ENCODE measurements at places on chromosomes 5 and 9.

DNA sequence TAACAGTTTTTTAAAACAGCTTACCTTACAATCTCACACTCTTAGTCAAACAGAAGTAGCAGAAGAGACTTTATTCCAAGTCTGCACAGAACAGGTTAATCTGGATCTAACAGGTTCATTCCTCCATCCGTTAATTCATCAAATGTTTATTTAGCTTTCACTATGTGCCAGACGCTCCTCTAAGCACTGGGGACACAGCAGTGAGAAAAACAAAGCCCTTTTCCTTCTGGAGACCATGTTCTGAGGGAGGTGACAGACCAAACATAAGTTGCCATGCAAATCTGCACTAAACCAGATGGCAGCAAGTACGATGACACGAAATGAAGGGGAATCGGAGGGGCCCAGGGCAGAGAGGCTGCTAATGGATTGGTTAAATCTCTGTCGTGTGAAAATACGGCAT, 17.1 kb upstream of the GLIPR2 start:
- DNase-seq = no peak

- no peak for DNase-seq
Measured at GRCh38 chr9:94029932-94030317, 54.3 kb upstream of the PTPDC1 start.

DNA sequence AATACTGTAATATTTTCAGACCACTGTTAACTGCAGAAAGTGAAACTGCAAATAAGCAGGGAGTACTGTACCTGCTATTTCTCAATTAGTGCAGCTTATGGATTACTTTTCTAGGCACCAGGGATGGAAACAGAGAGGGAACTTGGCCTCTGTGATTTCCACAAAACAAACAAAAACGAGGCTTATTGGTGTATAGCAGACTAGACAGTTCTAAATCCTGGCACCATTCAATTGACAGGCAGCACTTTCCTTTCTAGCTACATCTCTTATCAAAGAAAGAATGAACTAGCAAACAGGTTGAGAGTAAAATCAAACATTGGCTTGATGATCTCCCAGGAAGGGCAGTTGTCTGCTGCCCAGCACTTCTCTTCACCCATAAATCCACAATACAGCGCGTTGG, 16.0 kb upstream of the IL33 start:
- DNase-seq = no peak

DNA sequence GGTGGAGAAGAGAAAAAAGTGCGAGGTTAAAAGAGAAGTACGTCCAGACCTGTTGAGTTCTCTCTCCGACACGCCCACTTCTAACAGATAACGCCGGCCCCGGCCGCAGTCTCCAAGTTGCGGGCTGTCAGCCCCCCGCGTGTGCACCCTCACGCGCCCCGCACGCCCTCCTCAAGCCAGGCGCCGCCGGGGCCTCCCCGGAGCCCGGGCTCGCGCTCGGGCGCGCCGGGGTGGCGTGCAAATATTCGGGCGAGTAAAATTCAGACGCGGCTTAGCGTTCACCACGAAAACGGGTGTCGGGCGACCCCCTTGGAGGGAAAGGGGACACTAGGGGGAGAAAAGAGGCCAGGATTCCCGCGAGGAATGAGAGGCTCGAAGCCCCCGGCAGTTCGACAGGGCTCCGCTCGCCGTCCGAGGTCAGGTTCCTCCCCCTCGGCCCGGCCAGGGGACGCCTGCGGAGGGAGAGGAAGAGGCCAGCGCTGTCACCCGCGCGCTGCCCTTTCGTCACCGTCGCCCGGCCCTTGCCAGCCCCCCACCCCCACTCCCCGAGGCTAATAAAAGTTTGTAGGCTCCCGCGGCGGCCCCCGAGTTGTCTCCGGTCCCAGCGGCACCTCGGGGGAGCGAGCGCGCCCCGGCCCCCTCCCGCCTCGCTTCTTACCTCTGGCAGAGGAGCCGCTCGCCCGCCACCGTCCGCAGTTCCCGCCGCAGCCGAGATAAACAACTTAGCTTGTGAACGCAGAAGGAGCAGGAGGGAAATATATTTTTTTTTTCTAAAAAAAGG, 743 bp downstream of the NR3C1 start:
- DNase-seq = peak; percentile 27

GRCh38 chr5:165805756-165806155, 2300.3 kb downstream of the MAT2B start:
- no peak for DNase-seq

GRCh38 chr5:31416547-31416946, 115.3 kb downstream of the DROSHA start:
- DNase-seq = no peak

DNA sequence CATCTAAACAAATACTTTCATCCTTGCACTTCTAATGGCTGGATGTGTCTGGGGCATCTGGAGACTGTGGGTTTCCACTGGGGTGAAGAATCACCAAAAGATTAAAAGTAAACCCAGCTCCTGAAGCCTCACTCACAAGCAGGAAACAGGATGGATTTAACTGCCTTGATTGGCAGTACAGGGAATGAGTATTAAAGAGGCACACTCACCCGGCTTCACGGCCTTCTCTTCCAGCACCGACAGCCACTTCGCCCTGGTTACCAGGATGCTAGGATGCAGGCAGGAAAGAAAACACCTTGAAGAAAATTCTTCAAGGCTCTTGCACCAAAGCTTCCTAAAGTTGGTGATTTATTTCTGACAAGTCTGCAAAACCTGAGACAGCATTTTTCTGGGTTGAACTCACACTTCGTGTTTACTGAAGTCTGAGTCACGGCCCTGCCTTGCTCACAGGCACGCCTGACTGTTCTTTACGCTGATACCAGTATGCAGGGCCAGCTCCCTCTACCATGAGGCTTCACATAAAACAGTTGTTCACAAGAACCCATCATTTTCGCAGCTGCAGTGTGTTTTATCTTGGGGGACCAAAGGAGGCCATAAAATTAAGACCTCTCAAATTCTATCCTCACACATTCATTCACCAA, 56.5 kb upstream of the ZNF354A start:
- DNase-seq = no peak

- DNase-seq = no peak
Measured at GRCh38 chr9:115910959-115911358, 242.6 kb upstream of the PAPPA start.

- no peak for DNase-seq
Measured at GRCh38 chr5:122844136-122844909, 1.1 kb upstream of the SNX24 start.

DNA sequence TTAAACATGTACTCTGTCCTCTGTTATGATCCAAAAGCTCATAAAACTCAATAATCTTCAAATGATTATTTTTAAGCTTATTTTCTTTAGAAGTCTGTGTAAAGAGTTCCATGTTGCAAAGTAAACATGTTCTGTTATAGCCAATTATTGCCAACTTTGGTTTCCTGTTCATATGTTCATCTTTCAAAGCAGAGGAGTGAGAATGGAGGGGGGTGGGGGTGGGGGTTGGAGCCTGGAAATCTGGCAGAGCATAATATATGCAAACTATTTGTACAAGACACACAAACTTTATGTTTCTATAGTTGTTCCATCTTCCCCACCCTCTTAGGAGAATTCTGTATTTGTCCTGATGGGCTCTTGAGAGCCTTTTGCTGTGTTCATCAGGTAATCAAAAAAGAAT, 135.0 kb downstream of the STARD4 start:
- DNase-seq = no peak

- DNase-seq = no peak
Measured at GRCh38 chr5:74639807-74640449, 600 bp downstream of the ENC1 start.

DNA sequence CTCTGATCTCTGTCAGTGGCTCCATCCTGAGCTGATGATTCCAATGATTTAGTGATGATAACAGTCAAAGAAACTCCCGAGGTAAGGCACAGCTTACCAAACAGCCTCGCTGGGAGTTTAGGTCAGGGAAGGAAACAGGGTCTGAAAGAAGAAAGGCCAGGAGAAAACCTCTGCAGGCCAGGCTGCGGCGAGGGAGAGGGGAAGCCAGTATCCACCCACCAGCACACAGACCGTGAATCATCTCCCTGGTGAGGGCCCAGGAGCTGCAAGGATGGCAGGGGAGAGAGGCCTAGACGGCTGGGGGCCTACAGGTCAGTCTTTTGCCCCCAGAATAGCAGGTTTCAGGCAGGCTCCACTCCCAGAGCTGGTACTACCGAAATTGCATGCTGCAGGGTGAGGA, 590.5 kb downstream of the CCDC171 start:
- no peak for DNase-seq

DNA sequence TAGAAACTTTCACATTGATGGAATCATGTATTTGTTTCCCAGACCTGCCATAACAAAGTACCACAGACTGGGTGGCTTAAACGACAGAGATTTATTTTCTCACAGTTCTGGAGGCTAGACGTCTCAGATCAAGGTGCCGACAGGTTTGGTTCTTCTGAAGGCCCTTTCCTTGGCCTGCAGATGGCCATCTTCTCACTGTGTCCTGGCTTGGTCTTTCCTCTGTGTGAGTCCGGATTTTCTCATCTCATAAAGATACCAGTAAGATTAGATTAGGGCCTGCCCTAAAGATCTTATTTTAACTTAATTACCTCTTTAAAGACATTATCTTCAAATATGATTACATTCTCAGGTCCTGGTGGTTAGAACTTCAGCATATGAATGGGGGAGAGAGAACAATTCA, 5.8 kb downstream of the USP20 start:
- no peak for DNase-seq

GRCh38 chr5:100516285-100516684, 18.9 kb upstream of the FAM174A start:
- no peak for DNase-seq

DNA sequence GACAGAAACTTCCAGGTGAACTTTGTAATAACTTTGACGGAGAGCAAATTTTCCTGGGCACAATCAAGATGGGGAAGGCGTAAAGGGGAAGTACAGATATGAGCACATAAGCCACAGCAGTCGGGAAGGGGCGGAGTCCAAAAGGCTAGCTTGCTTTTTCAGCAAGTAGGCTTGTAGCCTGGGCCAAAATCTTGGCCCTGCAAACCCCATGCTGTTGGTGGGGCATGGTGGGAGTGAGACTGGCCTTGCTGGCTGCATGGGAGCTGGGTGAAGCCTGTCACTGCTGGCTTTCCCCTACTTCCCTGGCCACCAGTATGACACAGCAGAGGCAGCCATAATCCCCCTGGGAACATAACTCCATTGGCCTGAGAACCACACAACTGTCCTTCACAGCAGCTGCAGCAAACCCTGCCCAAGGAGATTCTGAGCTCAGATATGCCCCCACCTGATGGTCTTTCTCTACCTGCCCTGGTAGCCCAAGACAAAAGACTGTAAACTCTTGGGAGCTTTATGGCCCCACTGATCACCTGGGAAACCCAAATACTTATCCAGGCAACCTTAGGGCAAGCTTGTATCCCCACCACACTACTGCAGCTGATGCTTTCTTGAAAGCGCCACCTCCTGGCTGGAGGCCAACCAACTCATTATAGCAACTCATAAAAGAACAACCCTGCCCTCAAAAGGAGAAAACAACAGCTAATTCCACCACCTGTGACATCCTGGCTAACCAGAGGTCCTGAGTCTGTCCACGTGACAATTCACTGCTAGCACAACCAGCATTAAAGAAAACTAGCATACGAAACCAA, 24.0 kb downstream of the DCTN4 start:
- no peak for DNase-seq

- DNase-seq = no peak
Measured at GRCh38 chr5:177368869-177369644, 11.3 kb downstream of the RGS14 start.

DNA sequence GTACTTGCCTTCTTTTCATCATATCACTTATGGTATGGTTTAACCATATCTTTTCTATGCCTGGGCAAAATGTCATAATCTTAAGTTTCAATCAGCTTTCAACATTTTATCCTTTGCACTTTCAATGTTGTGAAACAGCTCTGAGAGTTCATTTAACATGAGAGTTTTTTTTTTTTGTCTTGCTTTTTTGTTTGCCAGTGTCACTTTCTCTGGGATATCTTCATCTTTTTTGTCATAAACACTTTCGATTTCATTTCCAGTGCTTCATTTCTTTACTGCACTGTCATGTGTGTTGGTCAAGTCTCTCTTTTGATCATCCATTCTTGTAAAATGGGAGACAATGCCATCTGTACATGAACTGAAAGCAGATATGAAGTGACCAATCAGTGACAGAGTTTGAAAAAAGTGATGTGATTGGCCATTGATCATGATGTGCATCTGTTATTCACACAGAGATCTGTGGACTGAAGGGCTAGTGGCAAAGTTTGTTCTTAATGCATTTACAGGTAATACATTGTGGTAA, 7.5 kb upstream of the POU5F2 start:
- no peak for DNase-seq

DNA sequence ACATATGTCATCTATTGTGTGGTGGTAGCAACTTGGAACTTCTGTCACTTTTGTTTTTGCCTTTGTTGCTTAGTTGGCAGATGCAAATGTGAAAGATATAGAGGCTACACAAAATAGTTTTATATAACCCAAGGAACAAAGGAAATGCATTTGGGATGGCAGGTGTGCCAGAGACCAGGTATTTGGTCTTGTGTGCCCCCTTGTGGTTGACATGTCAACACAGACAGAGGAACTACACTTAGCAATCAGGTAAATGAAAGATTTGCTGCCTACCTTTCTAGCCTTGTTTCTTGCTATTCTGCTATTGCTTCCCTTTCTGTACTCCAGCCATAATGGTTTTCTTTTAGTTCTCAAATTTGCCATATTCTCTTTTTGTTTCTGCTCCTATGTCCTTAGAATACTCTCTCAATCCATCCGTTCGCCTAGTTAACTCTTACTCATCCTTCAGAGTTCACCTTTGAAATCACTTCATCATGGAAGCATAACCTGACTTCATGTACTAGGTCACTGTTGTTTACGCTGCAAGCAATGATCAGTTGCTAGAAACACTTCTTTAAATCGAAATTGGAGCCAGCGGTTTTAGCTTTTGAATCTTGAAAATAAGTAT, 119.5 kb downstream of the TRPM3 start:
- DNase-seq = no peak

DNA sequence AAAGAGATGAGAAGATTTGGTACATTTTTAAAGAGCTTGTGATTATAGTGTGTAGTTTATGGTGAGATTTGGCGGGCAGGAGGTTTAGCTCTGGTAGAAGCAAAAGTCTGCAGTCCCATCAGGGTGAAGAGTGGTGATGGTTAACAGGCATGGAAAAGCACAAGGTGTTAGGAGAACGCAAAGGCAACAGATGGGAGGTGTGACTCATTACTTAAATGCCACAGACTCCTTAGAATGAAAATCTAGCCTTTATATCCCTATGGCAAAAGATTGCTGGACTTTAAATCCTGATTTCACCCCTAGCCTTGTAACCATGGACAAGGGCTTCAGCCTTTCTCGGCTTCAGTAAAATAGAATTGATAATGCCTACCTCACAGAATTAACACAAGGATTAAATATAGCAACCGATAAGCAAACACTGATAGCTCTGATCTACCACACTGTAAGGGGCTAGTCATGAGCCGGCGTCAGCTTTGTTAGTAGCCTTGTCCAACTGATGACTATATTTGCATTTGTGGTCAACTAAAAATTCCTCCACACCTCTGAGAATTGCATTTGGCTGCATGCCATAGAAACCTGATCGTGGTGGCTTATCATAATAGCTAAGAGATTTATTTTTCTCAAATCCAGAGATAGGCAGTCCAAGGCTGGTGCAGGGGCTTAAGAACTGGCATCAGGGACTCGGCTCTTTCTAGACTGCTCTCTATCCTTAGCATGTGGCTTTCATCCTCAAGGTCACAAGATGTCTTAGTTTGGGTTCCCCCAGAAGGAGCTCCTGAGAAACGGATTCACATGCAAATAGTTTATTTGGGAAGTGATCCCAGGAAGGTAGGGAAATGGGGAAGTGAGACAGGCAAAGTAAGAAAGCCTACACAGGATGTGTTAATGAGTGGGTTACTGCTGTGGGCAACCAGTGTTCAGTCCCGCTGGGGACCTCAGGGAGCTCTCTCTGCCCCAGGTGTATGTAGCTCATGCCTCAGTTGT, 19.6 kb downstream of the MFAP3 start:
- no peak for DNase-seq

GRCh38 chr5:174732036-174733020, 7.9 kb downstream of the MSX2 start:
- DNase-seq = no peak
